Foreskin keratinocyte (primary cell): ENCODE measurements at places on chromosomes 3 and 15. TPM values are rescaled to one million over a fixed set of nuclear protein-coding genes. Genes with fewer than 3 reads are reported as not detected.

The BNC1 gene
- total RNA-seq, result 140 and 167 TPM in 2 replicates

The XCR1 gene
- total RNA-seq, result not detected in 2 replicates

The TGM5 gene
- total RNA-seq, result not detected in 2 replicates

The ITGB5 gene
- 82.0 and 91.9 TPM in 2 replicates for total RNA-seq

The SCN5A gene
- total RNA-seq, result 0.21 and 0.37 TPM in 2 replicates

The ADCY5 gene
- total RNA-seq, result 0.14 TPM in 1 of 2 replicates, not detected in the other

The SPSB4 gene
- not detected in 2 replicates for total RNA-seq

The POC1A gene
- total RNA-seq, result 21.9 and 26.6 TPM in 2 replicates

The CP gene
- total RNA-seq, result not detected in 2 replicates

The NEK10 gene
- 0.18 and 0.48 TPM in 2 replicates for total RNA-seq

The NME9 gene
- not detected in 2 replicates for total RNA-seq

The CATSPER2 gene
- total RNA-seq, result 1.5 and 2.9 TPM in 2 replicates

The WNT5A gene
- total RNA-seq, result 13.5 and 19.6 TPM in 2 replicates

The CSTA gene
- 336 and 383 TPM in 2 replicates for total RNA-seq

The LRRN1 gene
- total RNA-seq, result 0.04 TPM in 1 of 2 replicates, not detected in the other

The GABRB3 gene
- total RNA-seq, result 0.60 and 2.1 TPM in 2 replicates

The RASGRP1 gene
- total RNA-seq, result not detected in 2 replicates

The GPR27 gene
- 0.20 and 0.32 TPM in 2 replicates for total RNA-seq

The LMOD3 gene
- total RNA-seq, result not detected in 2 replicates

The LACTB gene
- total RNA-seq, result 15.0 and 15.8 TPM in 2 replicates

The FAM174B gene
- 0.46 and 0.71 TPM in 2 replicates for total RNA-seq

The MB21D2 gene
- 16.4 and 16.5 TPM in 2 replicates for total RNA-seq

The IL5RA gene
- not detected in 2 replicates for total RNA-seq

The CTDSPL2 gene
- total RNA-seq, result 37.2 and 37.7 TPM in 2 replicates

The CACNA1D gene
- total RNA-seq, result 0.14 and 0.17 TPM in 2 replicates

The ZNF662 gene
- total RNA-seq, result 1.7 and 2.0 TPM in 2 replicates

The TRH gene
- not detected in 2 replicates for total RNA-seq

The MEGF11 gene
- not detected in 2 replicates for total RNA-seq

The CCK gene
- 1.4 and 3.0 TPM in 2 replicates for total RNA-seq

The EBLN2 gene
- total RNA-seq, result 1.9 and 2.0 TPM in 2 replicates

The CERS3 gene
- total RNA-seq, result 12.1 and 14.1 TPM in 2 replicates

The SLC6A6 gene
- total RNA-seq, result 13.6 and 14.8 TPM in 2 replicates

The FBXO40 gene
- total RNA-seq, result not detected in 2 replicates

The NR2E3 gene
- 0.28 and 0.65 TPM in 2 replicates for total RNA-seq

The NANOGP8 gene
- not detected in 2 replicates for total RNA-seq

The SENP8 gene
- 2.8 and 3.7 TPM in 2 replicates for total RNA-seq

The IGDCC3 gene
- not detected in 2 replicates for total RNA-seq

The MME gene
- 2.6 and 4.7 TPM in 2 replicates for total RNA-seq

The HHLA2 gene
- not detected in 2 replicates for total RNA-seq

The BMF gene
- total RNA-seq, result 0.07 and 0.34 TPM in 2 replicates

The TMPRSS7 gene
- total RNA-seq, result 0.03 TPM in 1 of 2 replicates, not detected in the other

The TTLL13 gene
- total RNA-seq, result 0.07 TPM in 1 of 2 replicates, not detected in the other
